ENCODE measurements at places on chromosomes 6 and 20. TPM values are rescaled to one million over a fixed set of nuclear protein-coding genes. Genes with fewer than 3 reads are reported as not detected.

The SLC4A11 gene
- total RNA-seq: 3.3 TPM

DNA sequence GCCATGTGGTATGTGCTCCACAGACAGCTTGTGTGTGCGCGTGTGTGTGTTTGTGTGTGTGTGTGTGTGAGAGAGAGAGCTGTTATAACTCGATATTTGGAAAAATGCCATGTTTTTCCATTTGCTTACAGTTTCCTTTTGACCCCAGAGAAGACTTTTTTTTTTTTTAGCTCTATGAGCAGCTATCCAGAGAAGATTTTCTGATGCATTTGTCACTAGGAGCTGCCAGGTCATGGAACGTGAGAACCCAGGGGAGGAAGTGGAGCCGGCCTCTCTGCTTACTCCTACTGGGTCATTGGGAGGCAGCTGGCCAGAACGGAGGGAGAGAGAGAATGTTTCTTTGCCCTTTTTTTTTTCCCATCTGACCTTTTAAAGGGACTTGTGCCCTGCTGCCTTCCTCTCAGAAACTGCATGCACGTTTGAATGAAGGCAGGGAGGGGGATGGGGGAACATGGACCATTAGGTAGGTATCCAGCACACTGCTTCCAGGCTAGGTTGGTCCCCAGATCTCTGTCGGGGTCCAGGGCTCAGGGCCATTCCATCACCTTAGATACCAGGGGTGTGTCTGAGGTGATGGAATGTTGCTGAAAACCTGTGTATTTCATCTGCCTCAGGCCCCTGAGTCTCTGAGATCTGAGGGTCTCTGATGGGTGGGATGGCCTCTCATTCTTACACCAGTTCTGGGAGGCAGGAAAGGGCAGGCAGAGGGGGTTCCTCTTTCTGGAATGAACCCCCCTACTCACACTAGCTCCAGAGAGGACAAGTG lies 11.2 kb upstream of the MRPS18A start:
- DNase-seq: no peak

The GCLC gene
- total RNA-seq: 28.9 TPM

The ADGB gene
- total RNA-seq: not detected

GRCh38 chr6:96116674-96117073 lies 100.9 kb downstream of the FUT9 start:
- DNase-seq: no peak

- DNase-seq: no peak
Measured at GRCh38 chr6:110526726-110527125, 50.3 kb upstream of the SLC22A16 start.

- DNase-seq: no peak
Measured at GRCh38 chr20:58621906-58622548, 29.1 kb upstream of the STX16 start.

The REM1 gene
- total RNA-seq: not detected

All from activated T-helper 1 cell treated with anti-CD3 and anti-CD28 coated beads, Interleukin-12 subunit alpha, Interleukin-12 subunit beta, Interleukin-2, Interleukin-4 antibody, amounts not matched to agents 30 ng/mL and 10 ng/mL and 1 ng/mL, durations not matched to agents 14 hours and 24 hours and 36 hours (primary cell).